IMR-90 (cell line): ENCODE measurements at places on chromosomes 12 and 14.
A peak's percentile ranks its signal among the peaks of the same experiment; 100 is the strongest.

DNA sequence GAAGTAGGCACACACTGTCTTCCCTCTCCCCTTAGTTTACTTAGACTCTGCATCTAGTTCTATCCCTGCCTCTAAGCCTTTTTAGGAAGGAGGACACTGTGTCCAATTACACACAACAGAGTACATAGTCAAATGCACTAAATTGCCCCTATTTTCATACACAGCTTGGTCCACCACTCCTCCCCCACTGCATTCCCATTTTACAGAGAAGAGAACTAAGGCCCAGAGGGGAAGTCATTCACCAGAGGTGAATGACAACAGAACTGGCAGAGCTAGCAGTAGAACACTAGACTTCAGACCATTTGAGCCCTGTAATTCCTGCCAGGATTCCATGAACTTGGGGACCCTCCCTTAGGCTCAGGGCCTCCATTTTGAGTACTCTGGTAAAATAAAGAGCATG lies 1.1 kb upstream of the JPH4 start:
- DNase-seq: no peak

DNA sequence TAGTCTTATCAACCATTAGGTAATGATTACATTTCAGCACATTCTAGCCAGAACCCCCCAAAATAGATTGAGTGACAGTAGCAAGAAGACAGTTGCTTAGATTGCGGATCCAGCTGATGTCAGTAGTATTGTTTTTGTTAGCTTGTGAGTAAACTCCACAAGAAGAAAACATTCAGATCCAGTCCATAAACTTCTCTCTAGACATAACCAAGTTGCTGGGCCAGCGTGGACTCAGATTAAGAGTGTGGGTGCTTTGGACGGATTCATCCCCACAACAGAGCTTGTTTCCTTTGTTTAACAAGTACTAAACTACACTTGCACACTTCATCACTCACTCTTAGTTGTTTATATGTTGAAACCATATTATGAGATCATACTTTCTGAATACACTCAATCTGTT lies 293.4 kb downstream of the NPAS3 start:
- no peak for DNase-seq

GRCh38 chr12:118310320-118310719 lies 62.4 kb downstream of the TAOK3 start:
- no peak for DNase-seq

GRCh38 chr12:47990351-47991105 lies 13.7 kb downstream of the COL2A1 start:
- peak; percentile 35 for DNase-seq

DNA sequence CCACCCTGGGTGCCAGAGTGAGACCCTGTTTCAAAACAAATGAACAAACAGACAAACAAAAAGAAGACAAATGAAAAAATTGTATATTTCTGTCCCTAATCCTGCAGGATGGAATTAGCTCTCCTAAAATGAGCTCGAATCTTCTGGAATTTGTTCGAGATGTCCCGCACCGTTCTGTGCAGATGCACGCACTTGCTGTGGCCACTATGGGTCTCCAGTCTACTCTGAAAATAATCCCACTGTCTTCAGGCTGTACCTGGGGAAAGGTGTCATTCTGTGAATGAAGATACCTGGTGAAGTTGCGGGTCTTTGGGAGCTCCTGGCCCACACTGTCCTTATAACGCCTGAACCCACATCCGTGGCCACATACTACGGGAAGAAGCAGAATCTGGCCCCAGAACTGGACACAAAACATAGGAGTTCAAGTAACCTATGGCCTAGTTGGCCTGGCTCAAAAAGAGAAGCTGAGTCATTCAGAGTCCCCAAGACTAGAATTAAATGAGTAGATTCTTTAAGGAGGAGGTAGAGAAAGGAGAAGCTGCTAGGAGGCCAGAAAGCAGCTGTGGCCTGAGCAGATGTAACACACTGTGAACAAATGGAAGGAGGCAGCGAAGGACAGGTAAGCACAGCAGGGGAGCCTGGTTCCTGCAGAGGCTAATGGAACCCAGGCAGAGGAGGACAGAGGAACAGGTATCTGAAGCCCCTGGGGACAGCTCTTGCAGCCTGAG lies 108.6 kb downstream of the FOXN3 start:
- peak; percentile 54 for DNase-seq

DNA sequence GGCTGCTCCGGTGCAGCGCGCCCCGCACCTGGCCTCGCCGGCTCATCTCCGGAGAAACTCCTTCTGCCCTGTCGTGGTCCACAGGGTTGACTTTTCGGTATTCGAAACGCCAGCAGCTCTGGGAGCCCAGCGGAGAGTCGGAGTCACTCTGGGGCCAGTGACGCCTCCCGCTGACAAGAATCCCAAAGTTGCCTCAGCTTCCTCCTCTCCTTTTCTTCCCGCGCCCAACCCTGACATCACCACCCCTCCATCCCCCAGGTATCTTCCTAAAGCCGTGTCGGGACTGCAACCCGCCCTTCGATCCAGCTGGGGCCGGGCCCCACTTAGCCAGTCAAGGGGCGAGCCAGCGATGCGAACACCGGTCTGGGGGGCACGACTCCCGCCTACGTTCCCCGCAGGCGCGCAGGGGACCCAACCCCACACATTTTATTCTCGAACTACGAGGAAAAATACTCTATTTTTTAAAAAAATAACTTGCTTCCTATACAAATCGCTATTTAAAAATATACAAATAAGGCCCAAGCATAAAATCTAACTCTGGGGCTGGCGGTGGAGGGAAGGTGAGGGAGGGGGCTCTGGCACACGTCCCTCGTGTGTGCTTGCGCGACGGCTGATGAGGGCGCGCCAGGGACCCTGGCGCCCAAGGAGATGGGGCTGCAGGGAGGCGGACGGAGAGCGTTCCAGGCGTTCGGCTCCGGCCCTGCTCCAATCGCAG lies 2.1 kb downstream of the NKX2-8 start:
- DNase-seq: no peak

DNA sequence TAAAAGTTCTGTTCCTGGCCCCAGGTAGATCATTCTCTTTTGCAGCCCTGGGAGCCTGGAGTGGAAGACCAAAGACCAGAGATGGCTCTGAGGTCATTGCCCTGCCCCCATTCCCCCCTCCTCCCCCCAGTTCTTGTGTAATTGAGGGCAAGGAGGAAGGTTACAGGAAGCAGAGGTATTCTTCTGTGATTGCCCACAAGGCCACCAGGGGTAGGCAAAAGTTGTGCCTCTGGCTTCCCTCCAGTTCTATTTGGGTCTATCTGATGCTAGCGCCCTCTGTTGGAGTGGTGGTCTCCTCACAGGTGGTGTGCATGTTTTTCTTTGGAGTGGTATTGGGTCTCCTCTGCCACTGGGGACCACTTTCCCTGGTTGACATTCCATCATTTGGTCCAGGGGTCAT lies 41.2 kb upstream of the CRY1 start:
- DNase-seq: no peak

DNA sequence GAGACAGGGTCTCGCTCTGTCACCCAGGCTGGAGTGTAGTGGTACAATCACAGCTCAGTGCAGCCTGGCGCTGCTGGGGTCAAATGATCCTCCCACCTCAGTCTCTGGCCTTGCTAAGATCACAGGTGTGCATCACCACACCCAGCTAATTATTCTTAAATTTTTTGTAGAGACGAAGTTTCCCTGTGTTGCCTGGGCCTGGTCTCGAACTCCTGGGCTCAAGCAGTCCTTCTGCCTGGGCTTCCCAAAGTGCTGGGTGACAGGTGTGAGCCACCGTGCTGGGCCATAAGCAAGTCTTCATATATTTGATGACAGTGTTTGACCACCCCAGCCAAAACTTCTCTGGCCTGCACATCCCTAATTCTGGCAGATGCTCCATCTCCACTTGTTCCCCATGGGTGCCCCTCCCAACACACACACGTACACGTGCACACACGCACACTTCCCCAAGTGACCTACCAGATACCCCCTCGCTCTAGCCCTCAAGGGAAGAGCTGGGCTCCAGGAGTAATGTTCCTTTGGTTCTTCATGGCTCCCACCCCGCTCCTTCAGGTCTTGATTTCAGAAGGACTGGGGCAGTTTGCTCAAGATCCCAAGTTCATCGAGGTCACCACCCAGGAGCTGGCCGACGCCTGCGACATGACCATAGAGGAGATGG lies 104.3 kb upstream of the FKBP4 start:
- no peak for DNase-seq

- no peak for DNase-seq
Measured at GRCh38 chr14:53652068-53652467, 304.6 kb downstream of the BMP4 start.

DNA sequence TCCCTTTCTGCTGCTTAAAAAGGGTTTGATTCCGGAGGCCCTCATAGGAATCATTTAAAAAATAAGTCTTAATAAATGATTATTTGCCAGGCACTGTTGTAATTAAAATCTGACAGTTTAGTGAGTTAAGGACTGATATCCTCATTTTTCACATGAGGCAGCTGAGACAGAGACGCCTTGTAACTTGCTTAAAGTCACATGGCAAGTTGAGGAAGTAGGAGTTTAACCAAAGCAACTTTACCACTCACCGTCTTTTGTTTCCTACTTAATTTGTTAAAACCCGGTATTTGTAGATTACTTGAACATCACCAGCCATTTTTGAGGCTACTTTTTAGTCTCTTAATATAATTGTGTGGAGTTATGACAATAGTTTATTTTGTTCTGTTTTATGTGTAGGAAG lies 2.4 kb downstream of the TIGAR start:
- DNase-seq: no peak
